Esophagus squamous epithelium (tissue), 5 donors: ENCODE measurements at places on chromosomes 7 and 10.

DNA sequence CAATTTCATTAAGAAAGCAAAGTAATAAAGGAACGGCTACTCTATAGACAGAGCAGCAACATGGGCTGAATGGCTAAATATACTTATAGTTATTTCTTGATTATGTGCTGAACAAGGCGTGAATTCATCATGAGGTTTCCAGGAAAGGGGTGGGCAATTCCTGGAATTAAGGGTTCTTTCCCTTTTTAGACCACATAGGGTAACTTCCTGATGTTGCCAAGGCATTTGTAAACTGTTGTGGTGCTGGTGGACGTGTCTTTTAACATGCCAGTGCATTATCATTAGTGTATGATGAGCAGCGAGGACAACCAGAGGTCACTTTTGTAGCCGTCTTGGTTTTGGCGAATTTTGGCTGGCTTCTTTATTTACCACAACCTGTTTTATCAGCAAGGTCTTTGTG, 28.5 kb upstream of the ZMYND11 start:
- no peak for DNase-seq

DNA sequence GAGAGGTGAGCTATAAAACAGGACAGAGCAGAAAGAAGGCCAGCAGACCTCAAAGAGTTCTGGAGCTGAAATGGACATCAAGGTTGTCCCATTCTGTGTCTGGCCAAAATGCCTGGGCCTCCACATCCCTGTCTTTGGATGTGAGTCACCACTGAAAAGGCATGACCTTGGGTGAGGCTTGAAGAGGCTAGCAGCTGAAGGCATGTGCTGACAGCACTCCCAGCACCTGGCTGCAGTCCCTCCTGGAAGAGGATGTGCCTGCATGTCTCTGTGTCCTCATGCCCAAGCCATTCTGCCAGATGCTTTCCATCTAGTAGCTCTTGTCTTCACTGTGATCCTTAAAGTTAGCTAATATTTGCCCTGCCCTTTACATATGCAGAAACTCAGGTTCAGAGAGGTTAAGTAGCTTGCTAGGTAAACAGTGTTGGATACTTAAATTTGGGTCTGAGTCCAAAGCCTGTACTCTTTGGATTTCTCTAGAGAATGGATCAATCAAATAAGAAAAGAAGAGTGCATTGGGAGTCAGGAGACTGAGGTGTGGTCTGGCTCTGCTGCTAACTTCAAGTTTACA, 35.8 kb downstream of the HECW1 start:
- no peak for DNase-seq

- no peak for DNase-seq
Observed at GRCh38 chr10:25682203-25682851, 251.7 kb upstream of the MYO3A start.

- DNase-seq, result no peak
Observed at GRCh38 chr7:22900101-22900500, 77.5 kb upstream of the TOMM7 start.

DNA sequence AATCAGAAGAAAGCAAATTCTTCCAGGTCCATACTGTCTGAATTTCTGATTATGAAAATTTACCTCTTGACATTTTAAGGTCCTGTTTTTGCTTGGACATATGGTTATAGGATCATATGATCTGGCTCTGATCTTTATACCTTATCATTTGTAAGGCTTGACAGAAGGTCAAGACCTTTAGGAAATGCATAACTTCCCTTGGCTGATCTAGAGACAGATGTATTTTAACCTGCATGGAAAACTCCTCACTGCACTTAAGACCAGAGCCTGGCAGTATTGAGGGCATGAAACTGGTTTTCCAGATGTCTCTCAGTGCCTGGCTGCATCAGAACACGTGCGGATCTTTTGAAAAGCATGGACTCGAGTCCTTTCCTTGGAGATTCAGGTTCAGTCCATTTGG, 55.9 kb downstream of the TRRAP start:
- DNase-seq, result no peak

DNA sequence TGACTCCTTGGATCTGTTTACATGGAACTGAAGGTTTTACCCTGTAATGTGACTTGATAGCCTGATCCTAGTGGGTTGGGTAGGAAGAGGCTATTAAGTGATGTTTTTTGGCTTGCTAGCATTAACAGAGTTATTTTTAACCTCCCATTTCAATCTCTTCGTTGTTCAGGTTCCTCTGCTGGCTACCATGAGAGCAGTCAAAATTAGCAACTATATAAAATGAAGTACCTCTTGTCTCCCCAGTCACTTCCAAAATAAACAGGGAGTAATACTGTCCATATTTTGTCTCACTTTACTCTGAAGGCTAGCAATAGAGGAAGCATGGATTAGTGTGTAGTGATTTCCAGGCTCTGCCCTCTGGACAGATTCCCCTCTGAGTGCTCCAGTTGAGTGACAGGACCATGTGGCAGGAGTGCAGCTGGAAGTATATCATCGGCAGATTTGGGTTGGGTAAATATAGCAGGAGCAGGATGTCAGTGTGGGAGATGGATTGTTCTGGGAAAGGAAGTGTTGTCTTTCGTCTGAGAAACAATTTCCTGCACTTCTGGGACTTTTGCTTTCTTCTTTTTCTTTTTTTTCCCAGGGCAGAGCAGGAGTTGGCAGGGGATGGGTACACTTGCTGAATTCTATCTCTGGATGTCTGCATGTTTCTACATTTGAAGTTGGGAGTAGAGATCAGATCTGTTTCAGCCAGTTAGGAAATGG, 35.2 kb downstream of the GBF1 start:
- DNase-seq, result no peak

DNA sequence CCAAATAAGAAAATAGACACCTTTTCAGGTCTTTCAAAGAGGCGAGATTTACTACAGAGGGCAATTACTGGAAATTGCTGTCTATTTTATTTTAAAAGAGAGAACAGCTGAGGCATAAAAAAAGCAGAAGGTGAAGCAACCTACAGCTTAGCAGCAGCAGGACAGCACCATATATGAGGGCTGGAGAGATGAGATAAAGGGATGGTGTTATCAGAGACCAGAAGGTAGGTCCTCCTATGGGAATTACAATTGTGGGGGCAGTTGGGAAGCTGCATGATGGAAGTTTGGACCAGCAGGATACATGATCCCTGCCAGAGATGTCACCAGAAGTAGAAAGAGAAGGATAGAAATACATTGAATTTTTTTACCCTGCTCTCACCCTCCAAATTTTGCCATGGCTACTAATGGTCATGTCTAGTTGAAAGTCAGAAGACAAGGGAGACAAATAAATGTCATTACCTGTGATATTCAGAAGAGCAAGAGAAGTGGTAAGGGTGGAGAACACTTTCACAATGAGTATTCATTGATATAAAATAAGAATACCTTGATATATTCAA, 77.2 kb upstream of the CALCR start:
- no peak for DNase-seq

DNA sequence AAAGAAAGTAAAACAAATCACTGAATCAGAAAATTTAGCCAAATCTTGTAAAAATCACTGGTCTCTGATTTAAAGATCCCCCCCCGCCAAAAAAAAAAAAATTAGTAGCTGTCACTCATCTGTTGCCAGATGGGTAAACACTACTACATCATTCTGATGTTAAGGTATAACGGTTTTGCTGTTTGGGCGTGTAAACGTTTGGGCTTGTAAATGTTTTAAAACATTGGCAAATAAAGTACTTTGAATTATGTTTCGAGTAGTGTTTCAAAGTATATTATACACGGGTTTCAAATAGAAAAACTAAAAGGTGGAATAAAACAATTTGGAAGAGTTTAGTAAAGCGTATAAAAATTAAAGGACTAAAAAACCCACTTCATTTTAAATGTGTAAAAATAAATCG, 1.5 kb downstream of the TMEM229A start:
- DNase-seq, result no peak
